ENCODE measurements at places on chromosomes 7 and 10. TPM values are rescaled to one million over a fixed set of nuclear protein-coding genes. Genes with fewer than 3 reads are reported as not detected.

- DNase-seq, result peak; percentile 61
Measured at GRCh38 chr7:47571331-47572093, 10.4 kb downstream of the TNS3 start.

- peak; percentile 87 for DNase-seq
Measured at GRCh38 chr10:91598211-91598977, 34.5 kb downstream of the PPP1R3C start.

DNA sequence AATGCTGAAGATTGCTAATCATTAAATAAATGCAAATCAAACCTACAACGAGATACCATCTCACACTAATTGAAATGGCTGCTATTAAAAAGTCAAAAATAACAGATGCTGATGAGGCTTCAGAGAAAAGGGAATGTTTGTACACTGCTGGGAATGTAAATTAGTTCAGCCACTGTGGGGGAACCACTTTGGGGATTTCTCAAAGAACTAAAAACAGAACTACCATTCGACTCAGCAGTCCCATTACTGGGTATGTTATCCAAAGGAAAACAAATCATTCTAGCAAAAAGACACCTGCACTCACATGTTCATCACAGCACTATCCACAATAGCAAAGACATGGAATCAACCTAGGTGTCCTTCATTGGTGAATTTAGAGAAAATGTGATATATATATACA is 379.0 kb upstream of the CNTNAP2 start:
- DNase-seq, result no peak

GRCh38 chr10:43822631-43823580 is 174.2 kb upstream of the ZNF32 start:
- DNase-seq, result no peak

- DNase-seq, result no peak
Measured at GRCh38 chr7:70710651-70711050, 421.3 kb upstream of the GALNT17 start.

FAM25A gene
- total RNA-seq, result 6.8 TPM

GRCh38 chr7:154795437-154795836 is 207.5 kb downstream of the PAXIP1 start:
- no peak for DNase-seq

DNA sequence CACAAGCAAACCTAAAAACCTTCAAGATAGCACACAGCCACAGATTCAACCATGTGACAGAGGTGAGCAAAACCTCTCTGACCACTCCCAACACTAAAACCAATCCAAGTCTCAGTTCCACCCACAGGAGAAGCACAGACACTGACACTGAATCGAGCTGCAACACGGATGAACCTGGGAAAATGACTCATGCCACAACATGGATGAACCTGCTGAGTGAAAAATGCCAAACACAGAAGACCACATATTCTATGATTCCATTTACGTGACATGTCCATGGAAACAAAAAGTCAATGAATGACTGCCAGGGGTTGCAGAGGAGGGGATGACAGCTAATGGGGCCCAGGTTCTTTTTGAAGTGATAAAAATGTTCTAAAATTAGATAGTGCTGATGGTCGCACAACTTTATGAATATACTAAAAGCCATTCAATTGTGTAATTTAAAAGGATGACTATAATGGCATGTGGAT is 22.0 kb downstream of the CYTH3 start:
- peak; percentile 95 for DNase-seq

- DNase-seq, result peak; percentile 9
Measured at GRCh38 chr7:11182736-11183135, 209.1 kb downstream of the PHF14 start.

- no peak for DNase-seq
Measured at GRCh38 chr7:127766831-127767459, 115.0 kb downstream of the SND1 start.

NUTM2E gene
- total RNA-seq, result not detected

DNA sequence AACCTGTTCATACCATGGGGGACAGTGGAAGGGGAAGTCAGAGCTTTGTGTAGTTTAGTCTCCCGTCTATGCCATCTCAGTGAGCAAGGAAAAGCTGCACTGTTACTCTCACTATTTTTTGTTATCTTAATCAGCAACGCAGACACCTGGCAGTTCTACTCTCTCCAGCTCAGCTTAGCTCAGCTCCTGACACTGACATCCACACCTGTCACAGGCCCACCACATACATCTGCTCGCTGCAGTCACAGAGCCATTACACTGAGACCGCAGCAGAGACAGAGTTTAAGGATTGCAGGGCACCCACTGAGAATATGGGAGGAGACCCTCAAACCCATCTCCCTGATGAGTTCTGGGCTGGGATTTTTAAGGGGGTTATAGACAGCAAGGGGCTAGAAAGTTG is 257.3 kb upstream of the AKR1E2 start:
- no peak for DNase-seq

DNA sequence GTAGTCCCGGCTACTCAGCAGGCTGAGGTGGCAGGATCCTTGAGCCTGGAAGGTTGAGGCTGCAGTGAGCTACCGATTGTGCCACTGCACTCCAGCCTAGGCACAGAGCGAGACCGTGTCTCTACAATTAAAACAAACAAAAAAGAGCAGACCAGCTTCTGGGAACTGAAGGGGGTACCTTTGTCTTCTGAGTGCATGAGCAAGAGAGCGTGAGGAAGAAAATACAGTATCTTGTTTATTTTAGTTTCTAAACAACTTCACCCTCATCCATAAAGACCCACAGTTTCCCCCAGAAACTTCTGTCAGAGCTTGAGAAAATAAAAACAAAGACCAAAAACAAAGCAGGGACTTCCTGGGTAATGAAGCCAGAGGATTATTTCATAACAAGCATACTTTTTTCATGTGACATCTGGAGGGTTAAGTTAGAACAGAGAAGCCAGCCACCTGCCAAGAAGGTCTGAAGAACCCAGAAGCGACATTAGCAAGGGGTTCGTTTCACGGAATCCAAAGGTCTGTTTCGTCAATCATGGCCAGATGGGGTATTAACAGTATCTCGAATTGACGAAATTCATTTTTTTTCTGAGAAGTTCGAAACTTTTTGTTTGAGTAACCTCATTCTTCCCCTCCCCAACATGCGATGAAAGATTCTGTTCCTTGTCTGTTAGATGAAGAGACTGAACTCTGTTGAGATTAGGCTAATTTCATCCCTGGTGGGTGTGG is 10.2 kb upstream of the IL2RA start:
- no peak for DNase-seq

SOSTDC1 gene
- total RNA-seq, result 40.0 TPM

CRTAC1 gene
- total RNA-seq, result not detected

GRCh38 chr10:48450233-48450740 is 143.8 kb downstream of the MAPK8 start:
- DNase-seq, result no peak

DNA sequence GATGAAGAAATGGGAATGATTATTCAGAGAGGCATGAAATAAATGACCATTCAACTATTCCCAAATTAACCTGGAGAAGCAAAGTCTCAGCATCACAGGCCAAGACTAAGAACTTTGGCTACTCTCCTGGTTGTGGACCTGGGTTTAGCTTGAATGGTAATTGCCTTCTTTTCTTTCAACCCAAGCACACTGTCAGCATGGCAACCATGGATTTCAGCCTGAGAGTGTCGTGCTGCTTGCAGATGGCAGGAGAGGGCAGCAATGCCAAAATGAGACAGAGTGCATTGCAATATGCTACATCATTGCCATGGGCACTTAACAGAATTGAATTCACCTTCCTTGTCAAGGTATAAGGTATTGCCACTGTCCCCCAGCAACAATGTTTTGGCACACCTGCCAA is 767.2 kb downstream of the REEP3 start:
- no peak for DNase-seq

- no peak for DNase-seq
Measured at GRCh38 chr10:124171561-124171960, 78.2 kb upstream of the CHST15 start.

DNA sequence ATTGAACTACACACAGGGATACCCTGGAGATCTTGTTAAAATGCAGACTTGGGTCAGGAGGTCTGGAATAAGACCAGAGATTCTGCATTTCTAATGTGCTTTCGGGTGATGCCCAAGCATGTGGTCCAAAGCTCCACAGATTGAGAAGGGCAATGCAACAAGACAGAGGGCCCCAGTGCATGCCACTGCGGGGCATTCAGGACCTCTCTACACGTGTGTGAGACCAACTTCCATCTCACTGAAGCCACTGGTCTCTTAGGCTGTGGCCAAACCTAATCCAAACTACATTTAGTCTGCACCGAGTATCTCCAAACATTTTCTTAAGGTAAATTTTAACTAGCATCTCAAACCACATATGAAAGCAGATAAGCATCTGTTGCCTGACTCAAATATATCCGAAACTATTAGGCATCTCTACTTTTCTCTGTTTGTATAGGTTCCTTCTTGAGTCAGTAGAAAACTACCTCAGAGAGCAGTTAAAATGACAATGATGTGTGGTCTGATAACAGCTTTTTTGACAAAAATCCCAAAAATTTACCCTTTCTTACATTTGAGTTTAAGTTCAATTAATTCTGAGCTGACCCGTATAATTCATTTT is 107.5 kb downstream of the ELMO1 start:
- no peak for DNase-seq

DNA sequence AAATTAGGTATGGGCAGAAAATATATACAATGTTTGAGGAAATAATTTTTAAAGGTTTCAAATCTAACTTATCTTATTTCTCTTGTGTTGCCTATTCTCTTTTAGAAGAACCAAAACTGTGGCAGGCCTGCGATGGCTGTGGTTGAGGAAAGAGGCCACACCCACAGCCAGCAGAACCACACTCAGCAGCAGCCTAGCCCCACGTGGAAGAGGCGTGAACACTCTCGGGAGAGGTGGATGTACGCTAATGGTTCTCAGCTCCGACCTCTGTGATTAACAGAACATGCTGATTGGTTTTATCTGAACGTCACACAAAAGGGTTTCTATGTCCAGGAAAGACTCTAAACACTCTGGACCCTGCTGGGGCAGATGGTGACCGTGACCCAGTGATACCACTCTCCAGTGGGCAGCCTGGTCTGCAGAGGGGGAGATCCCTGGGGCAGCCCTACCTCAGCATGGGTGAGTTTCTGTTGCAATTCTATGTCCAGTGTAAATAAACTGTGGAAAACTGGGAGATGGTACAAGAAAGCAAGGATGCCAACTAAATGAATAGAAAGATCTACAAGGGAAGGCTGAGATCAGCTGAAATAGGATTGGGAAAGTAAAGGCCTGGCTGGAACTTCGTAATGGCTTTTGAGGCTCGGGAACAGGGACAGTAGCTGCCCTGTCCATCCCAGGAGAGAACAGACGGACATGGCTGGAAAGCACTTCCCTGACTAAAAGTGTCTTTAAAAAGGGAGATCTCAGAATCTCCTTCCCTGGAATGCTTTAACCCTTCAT is 26.6 kb downstream of the DIP2C start:
- no peak for DNase-seq

HOXA9 gene
- total RNA-seq, result 7.8 TPM

- DNase-seq, result no peak
Measured at GRCh38 chr10:131773370-131774343, 127.2 kb upstream of the PPP2R2D start.
